CD4-positive, CD25-positive, alpha-beta regulatory T cell (primary cell): ENCODE measurements at places on chromosomes 16 and 17. TPM values are rescaled to one million over a fixed set of nuclear protein-coding genes. Genes with fewer than 3 reads are reported as not detected.

MEIOB gene
- polyA plus RNA-seq = not detected

FOXC2 gene
- not detected for polyA plus RNA-seq

KRTAP1-1 gene
- polyA plus RNA-seq = not detected

ARHGAP44 gene
- polyA plus RNA-seq = not detected

DNA sequence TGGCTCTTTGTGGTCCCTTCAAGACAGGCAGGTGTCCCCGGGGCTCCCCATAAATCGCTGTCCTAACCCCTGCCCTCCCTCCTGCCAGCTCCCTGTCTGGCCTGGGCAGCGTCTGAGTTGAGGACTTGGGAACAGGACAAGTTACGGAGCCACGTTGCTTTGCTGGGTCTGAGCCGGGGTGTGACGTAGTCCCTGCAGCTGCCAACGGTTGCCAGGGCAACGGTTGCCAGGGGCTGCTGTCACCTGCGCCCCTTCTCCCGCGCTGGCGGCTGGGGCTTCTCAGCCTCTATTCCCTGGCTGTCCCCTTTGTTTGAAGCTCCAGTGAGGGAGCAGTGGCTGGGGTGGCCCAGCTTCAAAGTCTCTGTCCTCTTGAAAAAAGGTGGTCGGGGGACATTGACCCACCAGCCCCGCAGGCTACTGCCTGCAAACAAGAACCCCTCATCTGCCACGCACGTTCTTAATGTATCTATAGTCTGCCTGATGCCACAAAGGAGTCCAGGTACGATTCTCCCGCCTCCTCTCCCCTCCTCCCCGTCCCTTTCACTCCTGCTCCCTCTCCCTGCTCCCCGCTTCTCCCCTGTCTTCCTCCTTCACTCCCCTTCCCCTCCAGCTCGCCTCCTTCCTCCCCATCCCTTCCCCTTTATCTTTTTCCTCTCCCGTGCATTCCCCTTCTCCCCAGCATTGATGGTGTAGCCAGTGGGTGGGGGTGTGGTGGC, 10.9 kb downstream of the ADGRG1 start:
- no peak for DNase-seq

DNA sequence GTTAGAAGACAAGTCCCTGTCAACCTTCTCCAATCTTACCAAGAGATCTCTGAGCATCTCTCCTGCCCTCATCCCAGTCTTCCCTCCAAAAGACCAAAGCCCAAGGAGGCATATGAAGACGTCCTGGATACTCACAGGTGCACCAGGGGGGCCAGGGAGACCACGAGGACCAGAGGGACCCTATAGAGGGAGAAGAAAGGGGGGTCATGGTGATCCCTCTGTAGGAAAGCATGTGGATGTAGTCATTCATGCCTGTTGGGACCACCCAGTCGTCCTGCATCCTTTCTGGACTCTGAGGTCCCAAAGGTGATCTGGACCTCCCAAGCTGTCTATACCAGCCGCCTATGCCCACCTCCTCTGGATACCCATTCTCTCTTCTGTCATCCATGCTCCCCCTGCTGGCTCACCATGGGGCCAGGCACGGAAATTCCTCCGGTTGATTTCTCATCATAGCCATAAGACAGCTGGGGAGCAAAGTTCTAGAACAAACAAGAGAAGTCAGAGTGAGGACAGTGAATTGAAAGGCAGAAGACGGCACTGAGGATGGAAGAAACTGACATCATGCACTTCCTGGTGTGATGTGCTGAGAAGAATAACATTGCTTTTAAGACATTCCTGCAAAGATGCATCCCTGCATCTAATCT, 3.3 kb downstream of the COL1A1 start:
- DNase-seq = peak; percentile 36

GRCh38 chr17:73291260-73291801, 20.5 kb downstream of the CDC42EP4 start:
- no peak for DNase-seq

DNA sequence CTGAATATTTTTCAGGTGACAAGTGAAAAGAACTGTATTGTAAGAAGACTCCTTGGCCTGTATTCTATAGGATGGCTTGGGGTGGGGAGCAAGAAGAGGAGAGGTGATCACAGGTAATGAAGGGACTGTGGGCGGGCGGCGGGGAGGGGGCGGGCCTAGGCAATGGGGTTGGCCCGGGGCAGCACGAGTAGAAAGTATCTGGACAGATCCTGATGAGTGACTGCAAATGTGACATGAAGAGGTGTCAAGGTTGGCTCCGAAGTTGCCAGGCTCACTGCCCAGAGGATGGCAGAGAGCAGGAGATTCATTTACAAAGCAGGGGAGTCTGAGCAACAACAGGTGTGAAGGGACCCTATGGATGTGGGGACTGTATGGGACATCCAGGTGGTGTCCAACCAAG, 10.8 kb upstream of the G6PC1 start:
- DNase-seq = no peak

- no peak for DNase-seq
Measured at GRCh38 chr17:81402981-81403467, 7.8 kb downstream of the BAHCC1 start.

DNA sequence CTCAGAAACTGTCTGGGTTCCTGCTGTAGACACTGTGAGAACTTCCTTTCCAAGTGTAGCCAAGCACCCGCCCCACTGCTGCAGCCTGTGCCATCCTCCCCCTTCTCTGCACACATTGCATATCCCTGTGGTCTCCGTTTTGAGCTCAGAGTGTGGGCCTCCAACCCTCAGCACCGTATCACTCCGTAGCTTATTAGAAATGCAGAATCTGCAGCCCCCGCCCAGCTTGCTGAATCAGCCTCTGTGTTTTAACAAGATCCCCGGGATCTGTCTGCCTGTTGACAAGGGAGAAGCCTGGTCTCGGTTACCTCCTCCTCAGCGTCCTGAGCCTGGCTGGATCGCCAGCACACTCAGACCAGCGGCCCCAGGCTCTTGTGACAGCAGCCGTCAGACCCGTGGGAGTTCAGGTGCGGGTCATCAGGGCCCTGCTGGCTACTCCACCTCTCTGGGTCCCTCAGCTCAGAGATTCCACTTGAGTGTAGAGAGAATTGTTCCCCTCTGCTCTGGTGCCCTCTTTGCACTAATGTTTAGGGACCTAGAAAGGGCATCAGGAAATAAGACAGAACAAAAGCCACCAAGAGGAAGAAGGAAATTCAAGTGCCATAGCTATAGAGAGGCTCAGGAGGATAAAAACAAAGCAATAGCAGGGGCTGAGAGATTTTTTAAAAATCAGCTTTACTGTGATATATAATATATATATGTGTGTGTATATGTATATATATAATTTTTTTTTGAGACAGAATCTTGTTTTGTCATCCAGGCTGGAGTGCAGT, 92.3 kb downstream of the PITPNC1 start:
- DNase-seq = no peak

DNA sequence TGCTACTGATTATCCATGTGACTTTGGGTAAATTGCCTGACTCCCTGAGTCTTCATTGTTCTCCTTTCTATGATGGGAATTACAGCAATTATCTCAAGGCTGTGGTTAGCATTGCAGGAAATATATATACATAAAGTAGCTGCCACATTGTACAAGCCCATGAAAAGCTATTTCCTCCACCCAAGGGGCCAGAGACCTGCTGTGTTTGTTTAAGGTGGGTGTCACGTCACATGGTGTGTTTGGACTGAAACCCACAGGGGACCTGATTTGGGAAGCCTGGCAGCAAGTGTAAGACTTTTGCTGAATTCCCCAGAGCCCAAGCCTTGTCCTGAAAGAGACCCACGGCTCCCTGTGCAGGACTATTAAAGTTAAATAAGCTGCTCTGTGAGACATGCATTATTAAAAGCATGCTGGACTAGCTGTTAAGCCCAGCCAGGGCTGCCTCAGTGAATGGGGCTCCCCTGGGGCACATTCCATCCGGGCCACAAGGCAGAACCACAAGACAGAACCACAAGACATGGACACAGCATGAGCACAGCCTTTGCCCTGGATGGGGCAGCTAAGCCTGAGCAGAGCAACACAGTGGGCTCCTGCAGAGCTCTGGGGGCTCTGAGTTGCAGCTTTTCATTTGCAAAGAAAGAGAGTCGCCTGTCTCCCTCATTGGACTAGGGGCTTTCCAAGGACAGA, 148.9 kb downstream of the SPACA3 start:
- no peak for DNase-seq

DNA sequence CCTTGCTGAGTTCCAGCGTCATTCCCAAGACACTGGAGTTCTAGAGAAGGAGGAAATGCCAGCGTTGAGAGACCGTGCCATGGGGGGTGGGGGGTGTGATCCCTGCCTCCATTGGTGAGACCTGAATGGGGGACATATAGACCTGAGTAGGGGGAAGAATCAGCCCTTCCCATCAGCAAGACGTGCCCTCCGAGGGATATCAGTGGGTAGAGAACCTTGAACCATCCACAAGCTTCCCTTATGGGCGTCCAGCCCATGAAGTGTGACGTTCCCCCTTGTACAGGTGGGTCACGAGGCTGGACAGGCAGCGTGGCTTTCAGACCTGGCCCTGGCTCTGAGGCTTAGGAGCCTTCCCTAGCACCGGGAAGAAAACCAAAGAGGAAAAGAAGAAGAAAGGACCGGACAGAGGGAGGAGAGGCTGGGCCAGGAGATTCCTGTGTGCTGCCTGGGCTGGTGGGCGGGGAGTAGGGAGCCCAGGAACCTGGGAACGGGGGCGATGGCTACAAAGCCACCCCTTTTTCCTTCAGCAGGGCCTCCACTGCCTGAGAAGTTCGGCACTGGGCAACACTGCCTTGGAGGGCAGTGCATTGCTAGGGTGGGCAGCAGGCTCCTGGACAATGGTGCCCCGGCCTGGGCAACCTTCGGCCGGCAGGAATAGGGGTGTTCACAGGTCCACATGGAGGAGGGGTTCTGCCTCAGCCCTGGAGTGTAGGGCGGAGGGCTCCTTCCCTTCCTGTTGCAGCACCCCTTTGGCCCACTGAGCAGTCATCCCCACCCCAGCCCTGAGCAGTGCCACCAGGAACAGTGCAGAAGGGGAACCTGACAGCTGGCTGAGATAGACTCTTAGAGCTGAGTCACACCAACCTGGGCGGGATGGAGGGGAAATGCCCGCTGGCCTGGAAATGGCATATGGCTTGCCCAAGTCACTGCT, 7.2 kb downstream of the RAB11FIP4 start:
- DNase-seq = no peak

GRCh38 chr17:46995841-46996571, 17.0 kb upstream of the RPRML start:
- no peak for DNase-seq

DNA sequence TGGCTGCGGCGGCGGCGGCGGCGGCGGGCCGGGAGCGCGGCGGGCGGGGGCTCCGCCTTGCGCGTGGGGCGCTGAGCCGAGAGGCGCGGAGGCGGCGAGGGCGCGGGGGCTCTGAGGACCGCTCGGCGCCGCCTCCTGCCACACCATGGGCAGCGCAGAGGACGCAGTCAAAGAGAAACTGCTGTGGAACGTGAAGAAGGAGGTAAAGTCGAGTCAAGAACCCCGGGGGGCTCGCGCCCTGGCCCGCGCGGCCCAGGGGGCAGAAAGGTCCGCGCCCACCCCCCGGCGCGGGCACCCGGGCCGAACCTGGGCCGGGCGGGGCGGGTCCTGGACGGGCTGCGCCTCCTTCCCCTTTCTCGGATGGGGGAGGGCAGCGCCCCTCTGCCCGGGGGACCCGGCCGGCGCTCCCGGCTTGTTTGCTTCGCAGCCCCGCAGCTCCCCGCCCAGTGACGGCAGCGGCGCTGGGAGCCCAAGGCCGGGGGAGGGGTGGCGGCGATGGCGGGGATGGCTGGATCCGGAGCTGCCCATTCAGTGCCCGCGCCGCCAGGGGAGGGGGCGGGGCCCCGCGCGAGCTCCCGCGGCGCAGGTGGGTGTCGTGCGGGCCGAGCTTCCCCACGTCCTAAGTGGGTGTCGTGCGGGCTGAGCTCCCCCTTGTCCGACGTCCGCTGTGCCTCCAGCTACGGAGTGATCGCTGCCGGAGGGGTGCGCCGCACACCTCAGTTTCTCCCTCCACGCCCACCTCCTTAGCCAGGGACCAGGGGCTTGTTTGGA, 428 bp downstream of the SGSM2 start:
- DNase-seq = peak; percentile 51

GRCh38 chr17:56824503-56824902, 9.2 kb downstream of the C17orf67 start:
- DNase-seq = no peak

- no peak for DNase-seq
Measured at GRCh38 chr17:76065775-76066174, 6.5 kb downstream of the SRP68 start.

DNA sequence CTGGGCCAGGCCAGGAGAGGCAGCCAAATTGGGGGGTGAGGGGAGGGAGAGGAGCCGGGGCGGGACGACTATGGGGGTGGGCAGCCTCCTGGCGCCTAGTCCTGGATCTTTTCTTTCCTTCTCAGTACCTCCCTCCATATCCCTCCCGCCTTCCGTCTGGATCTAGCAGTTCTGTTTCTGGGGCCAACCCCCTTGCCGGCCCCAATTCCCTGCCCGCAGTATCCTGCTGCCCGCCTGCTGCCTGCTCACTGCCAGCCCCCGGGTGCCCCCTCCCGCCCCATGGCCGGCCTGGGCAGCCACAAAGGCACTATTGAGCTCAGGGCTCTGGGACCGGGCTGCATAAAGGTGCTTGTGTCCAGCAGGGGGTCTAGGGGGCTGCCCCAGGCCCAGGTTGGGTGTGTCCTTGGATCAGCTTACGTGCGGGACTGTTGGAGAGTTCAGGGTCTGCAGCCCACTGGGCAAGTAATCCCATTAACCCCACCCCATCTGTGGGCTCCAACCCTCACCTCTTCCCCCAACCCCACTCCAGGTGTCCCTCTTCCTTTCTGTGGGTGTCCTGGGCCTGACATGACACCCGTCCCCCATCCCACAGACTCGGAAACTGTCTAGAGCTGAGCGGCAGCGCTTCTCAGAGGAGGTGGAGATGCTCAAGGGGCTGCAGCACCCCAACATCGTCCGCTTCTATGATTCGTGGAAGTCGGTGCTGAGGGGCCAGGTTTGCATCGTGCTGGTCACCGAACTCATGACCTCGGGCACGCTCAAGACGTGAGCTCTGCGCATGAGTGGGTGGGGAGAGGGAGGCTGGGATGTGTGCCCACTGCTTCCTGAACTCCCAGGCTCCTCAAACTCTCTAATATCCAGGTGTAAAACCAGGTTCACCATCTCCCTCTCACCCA, 2.0 kb downstream of the WNK4 start:
- no peak for DNase-seq

DNA sequence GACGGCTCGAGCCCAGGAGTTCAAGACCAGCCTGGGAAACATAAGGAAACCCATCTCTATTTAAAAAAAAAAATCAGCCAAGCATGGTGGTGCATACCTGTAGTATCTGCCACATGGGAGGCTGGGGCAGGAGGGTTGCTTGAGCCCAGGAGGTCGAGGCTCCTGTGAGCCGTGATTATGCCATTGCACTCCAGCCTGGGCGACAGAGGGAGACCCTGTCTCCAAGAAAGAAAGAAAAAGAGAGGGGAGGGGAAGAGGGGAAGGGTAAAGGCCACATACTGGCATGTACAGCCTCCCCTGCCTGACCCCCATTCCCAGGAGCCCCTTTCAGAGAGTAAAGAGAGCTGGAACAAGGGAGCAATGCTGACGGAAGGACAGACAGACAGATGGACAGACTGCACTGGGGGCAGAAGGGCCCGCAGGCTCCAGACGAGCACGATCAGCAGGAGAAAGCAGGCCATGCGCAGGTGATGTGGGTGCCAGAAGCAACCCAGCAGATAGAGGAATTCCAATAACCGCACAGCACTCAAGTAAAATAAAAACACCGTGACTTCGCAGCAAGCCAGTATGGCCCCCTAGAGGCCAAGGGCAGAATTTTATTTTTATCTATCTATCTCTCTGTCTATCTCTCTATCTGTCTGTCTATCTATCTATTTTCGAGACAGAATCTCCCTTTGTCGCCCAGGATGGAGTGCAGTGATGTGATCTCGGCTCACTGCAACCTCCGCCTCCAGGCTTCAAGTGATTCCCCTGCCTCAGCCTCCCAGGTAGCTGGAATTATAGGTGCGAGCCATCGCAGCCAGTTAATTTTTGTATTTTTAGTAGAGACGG, 27.1 kb upstream of the SNN start:
- DNase-seq = peak; percentile 75

GRCh38 chr17:39239640-39240314, 14.0 kb upstream of the STAC2 start:
- peak; percentile 56 for DNase-seq
